ENCODE measurements at places on chromosomes 6 and 20.

GRCh38 chr6:169846286-169847056 is 95.0 kb downstream of the ERMARD start:
- DNase-seq: no peak

DNA sequence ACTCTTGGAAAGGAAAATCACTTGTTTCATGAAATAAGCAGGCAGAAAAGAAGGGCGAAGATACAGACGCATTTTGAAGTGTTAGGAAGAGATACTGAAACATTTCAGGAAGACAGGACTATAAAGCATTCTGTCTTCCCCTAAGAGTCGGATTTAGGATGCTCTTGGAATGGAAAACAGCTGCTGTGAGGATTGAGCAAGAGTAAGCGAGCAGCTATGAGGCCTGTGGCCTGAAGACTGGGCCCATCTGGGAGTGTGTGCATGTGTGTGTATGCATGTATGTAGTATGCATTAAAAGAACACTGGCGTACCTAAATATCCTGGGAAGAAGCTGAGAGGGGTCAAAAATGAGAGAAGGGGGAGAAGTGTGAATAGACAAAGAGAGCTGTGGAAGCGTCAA is 83.6 kb downstream of the SIM1 start:
- DNase-seq: no peak

DNA sequence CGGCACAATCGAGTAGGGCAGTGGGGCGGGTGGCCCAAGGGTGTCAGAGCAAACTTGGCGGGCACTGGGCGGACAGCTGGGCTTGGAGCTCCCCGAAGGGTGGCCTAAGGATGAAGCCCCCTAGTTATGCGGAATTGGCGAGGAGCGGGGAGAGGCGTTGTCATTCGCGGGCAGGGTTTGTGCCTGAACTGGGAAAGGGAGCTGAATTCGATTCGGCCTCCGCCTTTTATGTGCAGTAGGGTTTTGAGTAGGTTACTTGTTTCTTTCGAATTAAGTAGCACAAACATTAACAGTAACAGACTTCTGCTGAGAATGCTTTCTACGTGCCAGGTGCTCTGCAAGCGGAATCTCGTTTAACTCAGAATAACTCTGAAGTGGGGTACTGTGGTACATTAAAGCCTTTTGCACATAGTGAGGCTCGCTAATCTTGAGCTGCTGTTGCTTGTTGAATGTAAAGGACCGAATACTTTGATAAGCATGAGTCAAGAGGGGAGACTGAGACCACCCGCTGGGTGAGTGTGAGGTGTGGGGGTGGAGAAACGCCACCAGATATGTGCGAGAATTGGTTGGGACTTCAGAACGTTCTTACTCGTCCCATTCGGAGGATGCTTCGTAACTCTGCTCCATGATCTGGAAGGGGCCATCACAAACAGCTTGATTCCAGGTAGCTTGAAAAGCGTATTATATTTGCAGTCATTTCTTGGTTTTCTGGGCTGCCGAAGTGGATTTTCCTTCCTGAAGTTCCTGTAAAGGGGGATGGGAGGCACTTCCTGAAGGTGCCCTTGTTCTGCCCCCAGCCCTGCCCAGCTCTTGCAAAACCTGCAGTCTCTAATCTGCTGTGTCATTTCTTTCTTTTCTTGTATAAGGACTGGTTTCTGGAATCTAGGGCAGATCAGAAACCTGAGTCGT is 833 bp downstream of the RAB5IF start:
- DNase-seq: no peak

DNA sequence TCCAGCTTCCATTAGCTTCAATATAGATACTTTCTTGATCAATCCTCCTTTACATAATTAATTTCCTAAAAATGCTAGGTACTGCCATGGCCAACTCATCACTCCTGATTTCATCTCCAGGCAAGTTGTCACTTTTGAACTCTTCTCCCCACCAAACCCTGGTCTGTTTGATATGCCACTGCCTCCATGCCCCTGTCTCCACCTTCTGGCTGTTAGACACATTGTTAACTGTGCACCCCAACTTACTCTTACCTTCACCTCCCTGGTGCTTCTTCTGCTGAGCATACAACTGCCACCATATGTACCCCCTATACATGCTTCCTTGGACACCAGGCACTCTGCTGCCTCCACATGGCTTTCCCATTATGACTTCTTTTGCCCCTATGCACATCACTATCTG is 21.9 kb upstream of the AIG1 start:
- DNase-seq: no peak

GRCh38 chr6:49978332-49979226 is 9.2 kb upstream of the DEFB113 start:
- no peak for DNase-seq

GRCh38 chr6:36735110-36736071 is 37.8 kb downstream of the RAB44 start:
- no peak for DNase-seq

GRCh38 chr6:14166839-14167238 is 49.3 kb downstream of the CD83 start:
- no peak for DNase-seq

DNA sequence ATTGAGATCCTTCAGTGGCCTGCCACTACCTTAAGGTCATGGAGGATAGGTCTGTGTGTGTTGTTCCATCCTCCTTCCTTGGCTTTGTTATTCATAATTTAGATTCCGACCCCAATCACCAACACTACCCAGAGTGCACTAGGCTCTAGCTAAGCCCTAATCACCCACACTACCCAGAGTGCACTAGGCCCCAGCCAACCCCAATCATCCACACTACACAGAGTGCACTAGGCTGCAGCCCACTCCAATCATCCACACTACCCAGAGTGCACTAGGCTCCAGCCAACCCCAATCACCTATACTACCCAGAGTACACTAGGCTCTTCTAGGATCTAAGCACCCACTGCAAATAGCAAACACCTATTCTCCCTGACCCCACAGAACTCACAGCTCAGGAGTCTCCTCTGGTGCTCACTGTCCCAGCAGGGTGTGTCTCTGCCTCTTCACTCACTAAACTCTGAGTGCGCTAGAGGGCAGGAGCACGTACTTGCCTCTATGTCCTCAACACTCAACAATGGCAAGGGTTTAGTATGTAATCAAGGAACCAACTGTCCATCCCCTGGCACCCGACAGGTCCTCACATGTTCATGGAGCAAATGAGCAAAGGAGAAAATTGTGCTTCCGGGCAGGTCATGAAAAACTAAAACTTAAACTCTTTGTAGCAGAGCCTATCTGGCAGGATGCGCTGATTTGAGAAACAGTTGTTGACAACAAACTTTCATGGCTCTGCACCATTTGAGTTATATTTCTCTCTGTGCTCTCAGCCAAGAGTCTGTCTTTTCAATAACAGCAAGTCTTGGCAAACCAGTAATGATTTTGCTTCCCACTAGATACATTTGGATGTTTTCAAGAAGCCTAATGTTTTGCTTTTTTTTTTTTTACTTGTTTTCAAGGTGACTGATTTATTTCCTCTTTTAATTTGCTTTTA is 54.3 kb downstream of the SLC22A23 start:
- DNase-seq: no peak

DNA sequence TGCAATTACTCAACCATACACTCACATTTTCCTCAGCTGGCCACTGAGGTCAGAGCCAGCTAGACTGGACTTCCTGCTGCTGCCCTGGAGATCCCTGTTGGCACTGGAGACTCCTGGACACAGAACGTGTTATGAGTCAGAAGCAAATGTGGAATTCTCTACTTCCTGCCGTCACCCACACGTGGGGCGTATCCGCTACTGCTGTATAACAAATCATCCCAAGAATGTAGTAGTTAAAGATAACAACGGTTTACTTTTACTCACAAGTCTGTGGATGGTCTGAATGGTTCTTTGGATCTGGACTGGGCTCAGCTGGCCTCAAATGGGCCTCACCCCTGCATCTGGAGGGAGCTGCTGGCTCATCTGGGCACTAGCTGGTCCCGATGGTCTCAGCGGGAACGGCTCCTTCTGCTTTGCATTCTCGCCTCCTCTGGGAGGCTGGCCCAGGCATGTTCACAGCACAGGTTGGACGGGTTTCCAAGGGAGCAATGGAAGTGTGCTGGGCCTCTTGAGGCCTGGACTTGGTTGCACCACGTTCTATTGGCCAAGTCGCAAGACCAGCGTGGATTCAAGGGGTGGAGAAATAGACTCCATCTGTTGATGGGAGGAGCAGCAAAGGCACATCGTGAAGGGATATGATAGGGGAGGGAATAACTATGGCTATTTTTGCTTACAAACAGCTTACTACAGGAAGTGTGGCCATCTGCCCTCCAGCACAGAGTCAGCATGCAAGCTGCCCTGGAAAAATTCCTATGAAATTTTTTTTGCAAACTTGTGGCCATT is 118.5 kb downstream of the SNX5 start:
- no peak for DNase-seq

- no peak for DNase-seq
Measured at GRCh38 chr6:15410126-15410391, 164.2 kb downstream of the JARID2 start.

DNA sequence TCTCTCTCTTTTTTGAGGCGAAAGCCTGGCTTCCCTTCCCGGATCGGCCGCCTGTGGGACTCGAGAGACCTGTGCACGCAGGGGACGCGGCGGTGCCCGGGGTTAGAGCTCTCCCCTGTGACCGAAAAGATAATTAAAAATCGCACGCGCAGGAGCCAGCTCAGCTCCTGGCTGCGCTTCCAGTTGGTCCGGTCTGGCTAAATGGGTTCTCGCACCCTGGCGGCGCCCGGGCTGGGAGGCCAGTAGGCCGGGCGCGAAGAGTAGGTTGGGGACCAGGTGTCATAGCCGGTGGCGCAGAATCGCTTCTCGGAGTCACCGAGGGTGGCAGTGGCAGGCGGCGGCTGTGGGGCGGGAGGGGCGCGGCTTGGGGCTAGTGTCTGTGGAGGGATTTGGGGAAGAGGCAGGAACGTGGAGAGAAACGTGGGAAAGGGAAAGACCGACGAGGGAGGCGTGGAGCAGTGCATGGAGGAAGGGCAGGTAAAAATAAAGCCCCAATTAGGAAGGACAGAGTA is 41.9 kb upstream of the SUPT3H start:
- peak; percentile 95 for DNase-seq

DNA sequence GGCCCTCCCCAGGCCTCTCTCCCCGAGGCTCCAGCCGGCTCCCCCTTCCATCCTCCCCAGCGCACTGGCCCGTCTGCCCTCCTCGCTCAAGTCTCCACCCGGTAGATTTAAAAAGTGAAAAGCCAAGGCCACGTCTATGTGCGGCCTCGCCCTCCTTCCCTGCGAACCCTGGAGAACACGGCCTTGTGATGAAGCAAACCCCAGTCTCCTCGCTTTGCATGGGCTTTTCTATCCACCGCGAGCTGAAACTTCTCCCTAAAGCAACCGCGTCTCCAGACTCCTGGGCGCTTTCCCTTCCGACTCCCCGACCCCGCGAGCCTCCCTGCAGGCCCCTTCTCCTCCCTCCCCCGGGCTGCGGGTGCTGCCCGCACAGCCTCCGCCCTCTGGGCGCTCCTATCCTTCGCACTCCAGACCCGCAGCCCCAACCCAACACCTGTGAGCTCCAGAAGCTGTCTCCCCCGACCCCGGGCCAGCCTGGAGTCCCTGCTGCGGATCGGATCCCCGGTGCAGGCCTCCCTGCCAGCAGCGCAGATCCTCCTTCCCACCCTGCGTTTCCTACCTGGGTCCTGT is 265.2 kb upstream of the QKI start:
- no peak for DNase-seq

DNA sequence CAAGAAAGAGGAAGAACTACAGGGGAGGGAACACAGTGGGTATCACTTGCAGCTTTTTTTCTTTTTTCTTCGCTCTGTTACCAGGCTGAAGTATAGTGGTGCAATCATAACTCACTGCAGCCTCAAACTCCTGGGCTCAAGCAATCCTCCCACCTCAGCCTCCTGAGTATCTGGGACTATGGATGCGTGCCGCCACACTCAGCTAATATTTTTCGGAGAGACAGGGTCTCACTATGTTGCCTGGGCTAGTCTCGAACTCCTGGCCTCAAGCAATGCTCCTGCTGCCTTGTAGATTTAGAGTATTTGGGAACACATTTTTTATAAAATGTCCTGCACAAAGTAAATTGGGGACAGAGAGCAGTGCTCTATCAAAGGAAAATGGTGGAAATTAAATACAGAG is 28.3 kb downstream of the PARD6B start:
- no peak for DNase-seq

DNA sequence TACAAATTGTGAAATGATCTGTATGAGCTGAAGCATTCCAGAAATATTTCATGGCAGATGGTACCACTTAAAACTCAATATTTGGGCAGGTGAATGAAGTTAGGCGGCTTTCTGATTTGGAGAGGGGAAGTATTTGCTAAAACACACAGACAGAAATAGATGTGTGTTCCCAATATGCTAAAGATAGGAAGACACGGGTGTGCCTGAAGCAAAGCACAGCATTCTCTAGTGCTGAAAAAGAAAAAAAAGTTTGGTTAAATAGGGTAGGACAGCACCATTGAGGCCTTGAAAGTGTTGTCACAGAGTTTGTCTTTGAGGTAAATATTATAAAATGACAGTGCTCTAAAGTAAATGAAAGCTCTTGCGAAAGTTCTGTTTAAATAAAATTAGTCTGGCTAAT is 252.2 kb upstream of the HSF2 start:
- DNase-seq: no peak

GRCh38 chr6:84052204-84052882 is 18.8 kb downstream of the MRAP2 start:
- peak; percentile 13 for DNase-seq

- no peak for DNase-seq
Measured at GRCh38 chr20:38888059-38888831, 38.0 kb upstream of the FAM83D start.

DNA sequence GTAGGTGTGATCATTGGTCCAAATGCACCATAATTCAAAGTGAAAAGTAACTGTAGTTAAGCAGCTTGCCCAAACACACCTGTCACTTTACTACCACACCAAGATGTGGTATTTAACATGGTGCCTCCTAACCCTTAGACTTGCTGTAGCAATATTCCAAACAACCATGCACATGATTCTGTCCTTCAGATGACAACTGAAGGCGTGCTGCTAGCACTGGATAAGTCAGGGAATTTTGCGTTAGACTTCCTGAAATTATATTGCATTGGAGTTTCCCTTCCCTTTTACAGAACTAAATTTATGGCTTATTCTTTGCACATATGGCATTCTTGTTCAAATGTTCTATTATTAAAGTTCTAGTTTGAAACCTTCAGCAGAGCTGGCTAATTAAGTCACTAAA is 106.2 kb downstream of the ARHGAP18 start:
- DNase-seq: no peak

GRCh38 chr6:95109212-95109611 is 468.1 kb upstream of the MANEA start:
- no peak for DNase-seq

GRCh38 chr20:64131406-64131805 is 24.0 kb upstream of the NPBWR2 start:
- no peak for DNase-seq

DNA sequence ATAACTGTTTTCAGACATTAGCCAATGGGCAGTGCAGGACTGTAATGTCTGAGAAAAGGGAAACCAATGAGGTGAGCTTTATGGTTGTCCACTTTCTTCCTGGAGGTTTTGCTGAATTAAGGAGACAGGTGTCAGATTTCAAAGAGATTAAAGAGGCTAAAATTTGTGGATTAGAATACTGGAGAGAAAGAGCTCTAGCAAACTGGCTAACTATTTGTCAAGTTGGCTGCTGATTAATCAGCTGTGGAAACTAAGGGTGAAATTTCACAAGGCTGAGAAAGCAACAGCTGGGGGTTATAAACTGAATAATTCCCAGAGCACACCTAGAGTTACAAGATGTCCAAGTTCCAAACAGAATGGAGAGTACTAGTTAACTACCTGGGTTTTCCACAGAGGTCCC is 198.9 kb downstream of the TBC1D32 start:
- DNase-seq: no peak

Measured in NCI-H526 treated with DMSO at 0.1 percent for 48 hours (cell line).